ENCODE measurements at places on chromosomes 12 and 14. TPM values are rescaled to one million over a fixed set of nuclear protein-coding genes. Genes with fewer than 3 reads are reported as not detected.

ANO4 gene
- 1.00 TPM for polyA plus RNA-seq

NPAS3 gene
- 0.18 TPM for polyA plus RNA-seq

SOAT2 gene
- 1.9 TPM for polyA plus RNA-seq

NABP2 gene
- polyA plus RNA-seq, result 6.8 TPM

AQP6 gene
- polyA plus RNA-seq, result 0.42 TPM

DHRS2 gene
- 0.97 TPM for polyA plus RNA-seq

RPL10L gene
- polyA plus RNA-seq, result not detected

Measured in cardiac muscle cell (in vitro differentiated cells and primary cell).